Trophoblast cell (in vitro differentiated cells and primary cell): ENCODE measurements at places on chromosomes 11 and 22.

DNA sequence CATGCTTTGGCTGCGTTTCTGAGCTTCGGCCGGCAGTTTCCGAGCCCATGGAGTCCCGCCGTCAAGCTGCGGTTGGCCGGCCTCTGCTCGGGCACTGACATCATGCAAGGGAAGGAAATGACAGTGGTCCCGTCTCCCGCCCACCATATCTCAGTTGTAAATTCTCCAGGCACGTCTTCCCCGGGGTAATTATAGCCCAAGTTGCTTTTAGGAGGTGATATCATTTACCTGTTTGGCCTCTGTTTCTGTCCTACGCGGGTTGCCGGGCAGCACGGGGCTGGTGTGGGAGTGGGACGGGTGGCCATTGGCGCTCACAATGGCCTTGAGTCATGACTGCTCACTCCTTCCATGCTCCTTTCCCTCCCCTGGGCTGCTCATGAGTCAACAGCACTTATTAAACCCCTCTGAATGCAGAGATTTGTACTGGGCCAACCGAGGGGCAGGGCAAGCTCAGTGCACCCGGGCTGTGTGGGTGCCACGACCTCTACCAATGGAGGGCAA, 4.2 kb upstream of the ANO1 start:
- DNase-seq: no peak

- DNase-seq: no peak
These were observed 52.0 kb downstream of the CADM1 start for GRCh38 chr11:115452241-115452640.

GRCh38 chr11:16987205-16987568, 27.0 kb downstream of the PLEKHA7 start:
- peak; percentile 45 for DNase-seq

GRCh38 chr11:32821917-32822560, 7.7 kb upstream of the PRRG4 start:
- no peak for DNase-seq

- no peak for DNase-seq
These were observed 4.5 kb upstream of the CYB5R2 start for GRCh38 chr11:7677796-7678201.

- DNase-seq: peak; percentile 32
These were observed 18.1 kb downstream of the POLA2 start for GRCh38 chr11:65279741-65280440.

GRCh38 chr11:74683279-74683871, 47.9 kb downstream of the CHRDL2 start:
- DNase-seq: no peak

GRCh38 chr11:122593473-122594420, 61.8 kb upstream of the UBASH3B start:
- no peak for DNase-seq

GRCh38 chr11:77999446-78000030, 5.1 kb upstream of the INTS4 start:
- no peak for DNase-seq

GRCh38 chr22:41030891-41031290, 61.5 kb upstream of the EP300 start:
- DNase-seq: no peak

- no peak for DNase-seq
These were observed 19.2 kb downstream of the SELENOO start for GRCh38 chr22:50219800-50220602.

DNA sequence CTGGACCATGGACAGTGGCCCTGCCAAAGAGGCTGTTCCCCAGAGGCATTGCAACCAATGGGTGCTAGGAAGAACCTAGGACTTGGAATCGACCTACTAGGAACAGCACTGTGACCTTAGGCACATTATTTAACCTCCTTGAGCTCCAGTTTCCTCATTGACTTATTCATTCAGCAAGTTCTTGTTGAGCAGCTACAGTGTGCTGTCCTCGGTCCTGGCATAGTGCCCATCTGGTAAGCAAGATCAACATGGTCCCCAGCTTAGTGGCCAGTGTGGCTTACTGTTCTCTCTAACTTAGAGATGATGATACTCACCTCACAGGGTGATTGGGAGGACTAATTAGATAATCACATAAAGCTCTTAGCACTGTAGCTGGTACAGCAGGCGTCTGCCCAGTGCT, 8.2 kb downstream of the ABCG4 start:
- DNase-seq: no peak

GRCh38 chr11:111000400-111001080, 245.0 kb upstream of the POU2AF2 start:
- DNase-seq: no peak

GRCh38 chr11:120883404-120884080, 140.4 kb upstream of the TBCEL start:
- DNase-seq: no peak

DNA sequence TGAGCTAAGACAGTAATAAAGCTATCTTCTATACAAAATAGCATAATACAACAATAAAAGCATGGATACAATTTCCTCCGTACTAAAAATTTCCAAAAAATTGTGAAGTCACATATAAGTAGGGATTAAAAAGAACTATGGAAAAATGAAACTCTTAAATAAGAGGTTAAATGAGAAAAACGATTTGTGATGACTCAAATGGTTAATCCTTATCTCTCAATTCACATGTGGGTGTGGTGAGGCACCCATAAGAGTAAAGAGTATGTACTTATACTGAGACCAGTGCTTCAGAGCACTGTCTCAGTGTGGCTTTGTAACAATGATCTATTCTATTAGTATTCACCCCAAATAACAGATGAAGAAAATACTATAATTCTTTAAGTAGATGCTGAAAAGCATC, 25.0 kb upstream of the CCDC34 start:
- DNase-seq: no peak

DNA sequence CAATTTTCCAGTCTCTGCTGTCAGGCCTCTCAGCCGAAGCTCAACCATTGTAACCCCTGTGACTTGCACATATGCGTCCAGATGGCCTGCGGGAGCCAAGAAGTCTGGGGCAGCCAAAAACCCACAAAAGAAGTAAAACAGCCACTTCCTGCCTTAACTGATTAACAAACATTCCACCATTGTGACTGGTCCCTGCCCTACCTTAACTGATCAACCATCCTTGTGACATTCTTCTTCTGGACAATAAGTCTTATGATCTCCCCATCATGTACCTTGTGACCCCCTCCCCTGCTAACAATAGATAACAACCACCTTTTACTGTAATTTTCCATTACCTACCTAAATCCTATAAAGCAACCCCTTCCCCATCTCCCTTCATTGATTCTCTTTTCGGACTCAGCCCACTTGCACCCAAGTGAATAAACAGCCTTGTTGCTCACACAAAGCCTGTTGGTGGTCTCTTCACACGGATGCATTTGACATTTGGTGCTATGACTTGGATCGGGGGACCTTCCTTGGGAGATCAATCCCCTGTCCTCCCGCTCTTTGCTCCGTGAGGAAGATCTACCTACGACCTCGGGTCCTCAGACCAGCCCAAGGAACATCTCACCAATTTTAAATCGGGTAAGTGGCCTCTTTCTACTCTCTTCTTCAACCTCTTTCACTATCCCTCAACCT, 1.3 kb upstream of the NDUFC2 start:
- DNase-seq: no peak

DNA sequence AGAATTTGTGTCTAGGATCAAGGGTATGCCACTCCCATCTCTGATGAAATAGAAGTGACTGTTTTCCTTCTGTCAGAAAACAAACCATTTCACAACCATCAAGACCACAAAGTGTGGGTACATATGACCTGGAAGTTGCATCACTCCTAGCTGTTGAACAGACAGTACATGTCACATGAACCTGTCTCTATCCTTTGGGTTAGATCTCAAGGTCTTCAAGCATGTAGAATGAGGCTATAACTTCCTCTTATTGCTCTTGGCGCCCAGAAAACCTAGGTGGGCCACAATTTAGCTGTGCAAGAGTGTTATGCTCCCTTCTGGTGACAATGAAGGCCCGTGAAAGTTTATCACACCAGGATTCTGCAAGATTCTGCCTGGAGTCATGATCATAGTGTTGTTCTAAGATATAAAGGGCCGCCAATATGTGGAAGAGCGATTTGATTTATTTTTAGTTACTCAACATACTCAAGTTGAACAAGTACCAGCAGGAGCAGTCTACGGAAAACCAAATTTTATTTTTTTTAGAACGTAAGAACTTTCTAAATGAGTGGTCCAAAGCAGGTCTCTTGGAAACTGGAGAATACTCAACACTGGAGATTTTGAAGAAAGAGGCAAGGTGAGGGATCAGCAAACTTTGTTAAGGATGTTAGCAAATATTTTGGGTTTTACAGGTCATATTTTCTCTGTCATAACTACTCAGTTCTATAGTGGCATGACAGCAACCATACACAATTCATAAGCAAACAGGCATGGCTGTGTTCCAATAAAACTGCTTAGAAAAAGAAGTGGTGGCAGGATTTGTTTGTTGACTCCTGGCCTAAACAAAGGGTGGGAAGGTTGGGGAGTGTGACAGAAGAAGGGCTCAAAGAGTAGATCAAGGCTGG, 101.8 kb downstream of the USP35 start:
- peak; percentile 28 for DNase-seq

DNA sequence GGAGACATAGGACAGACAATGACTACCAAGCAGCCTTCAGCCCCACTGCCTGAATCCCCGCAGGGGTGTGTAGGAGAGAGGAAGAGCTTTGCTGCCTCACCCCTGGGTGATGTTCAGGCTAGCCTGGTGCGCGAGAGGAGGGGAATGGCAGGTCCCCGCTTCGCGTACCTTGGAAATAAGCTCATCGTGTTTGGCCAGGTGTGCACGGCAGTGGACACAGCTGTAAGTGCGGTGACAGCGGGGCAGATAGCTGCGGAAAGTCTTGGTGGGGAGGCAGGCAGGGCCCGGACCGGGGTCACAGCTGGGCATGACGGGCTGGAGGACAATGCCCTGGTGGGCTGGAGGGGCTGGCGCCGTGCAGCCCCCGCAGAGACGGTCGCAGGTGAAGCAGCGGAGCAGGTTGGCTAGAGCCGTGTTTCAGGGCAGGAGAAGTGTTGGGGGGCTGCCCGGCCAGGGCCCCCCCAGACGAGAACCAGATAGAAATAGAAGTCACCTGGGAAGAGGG, 2.9 kb downstream of the YPEL4 start:
- no peak for DNase-seq

DNA sequence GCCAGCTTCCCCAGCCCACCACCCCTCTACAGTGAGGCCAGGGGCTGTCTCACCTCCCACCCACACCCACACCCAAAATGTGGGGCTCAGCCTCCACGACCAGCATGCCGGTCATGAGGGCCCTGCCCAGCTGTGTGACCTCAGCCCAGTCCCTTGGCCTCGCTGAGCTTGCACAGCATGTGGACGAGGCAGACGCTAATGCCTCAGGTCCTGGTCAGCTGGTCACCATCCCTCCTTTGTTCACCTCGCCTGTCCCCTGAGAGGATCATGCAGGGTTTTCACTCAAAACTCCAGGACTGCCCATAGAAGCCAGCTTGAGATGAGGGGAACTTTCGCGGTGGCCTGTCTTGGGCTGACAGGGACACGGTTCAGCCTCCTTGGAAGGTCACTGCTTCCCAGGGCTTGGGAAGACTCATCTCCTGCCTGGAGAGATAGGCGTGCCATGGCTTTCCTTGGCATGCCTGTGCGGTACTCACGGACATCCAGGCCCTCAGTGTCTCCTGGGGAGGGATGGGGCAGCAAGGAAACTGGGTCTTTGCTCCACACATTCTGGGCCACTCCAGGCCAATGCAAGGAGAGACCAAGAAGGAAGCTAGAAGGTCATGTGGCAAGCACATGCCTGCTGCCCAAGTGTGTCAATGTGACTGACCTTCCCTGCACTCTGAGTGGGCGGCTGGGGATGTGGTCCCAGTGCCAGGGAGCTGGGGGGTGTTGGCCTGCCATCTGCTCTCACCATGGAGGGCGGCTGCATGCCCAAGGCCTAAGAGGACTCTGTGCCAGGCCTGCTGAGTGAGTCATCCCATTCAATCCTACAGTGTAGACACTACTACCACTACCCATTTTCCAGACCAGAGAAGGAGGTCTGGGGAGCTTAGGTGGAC, 3.2 kb upstream of the RTN4R start:
- DNase-seq: peak; percentile 70

- DNase-seq: peak; percentile 31
These were observed 12.4 kb downstream of the ACO2 start for GRCh38 chr22:41481131-41481830.

DNA sequence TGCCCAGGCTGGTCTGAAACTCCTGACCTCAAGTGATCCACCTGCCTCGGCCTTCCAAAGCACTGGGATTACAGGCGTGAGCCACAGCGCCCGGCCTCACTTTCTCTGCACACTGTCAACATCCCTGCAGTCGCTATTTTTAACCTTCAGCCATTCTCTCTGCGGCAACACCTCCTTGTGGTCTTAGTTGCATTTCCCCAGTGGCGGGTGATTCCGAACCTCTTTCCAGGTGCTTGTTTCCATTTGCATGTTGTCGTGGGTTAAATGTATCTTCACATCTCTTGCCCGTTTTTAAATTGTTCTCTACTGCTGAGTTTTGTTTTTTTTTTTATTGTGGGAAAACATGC, 2.2 kb upstream of the SCT start:
- DNase-seq: no peak

GRCh38 chr11:95279921-95280868, 49.2 kb upstream of the SESN3 start:
- DNase-seq: peak; percentile 61

- peak; percentile 75 for DNase-seq
These were observed 87.6 kb upstream of the FSHB start for GRCh38 chr11:30143098-30143705.

DNA sequence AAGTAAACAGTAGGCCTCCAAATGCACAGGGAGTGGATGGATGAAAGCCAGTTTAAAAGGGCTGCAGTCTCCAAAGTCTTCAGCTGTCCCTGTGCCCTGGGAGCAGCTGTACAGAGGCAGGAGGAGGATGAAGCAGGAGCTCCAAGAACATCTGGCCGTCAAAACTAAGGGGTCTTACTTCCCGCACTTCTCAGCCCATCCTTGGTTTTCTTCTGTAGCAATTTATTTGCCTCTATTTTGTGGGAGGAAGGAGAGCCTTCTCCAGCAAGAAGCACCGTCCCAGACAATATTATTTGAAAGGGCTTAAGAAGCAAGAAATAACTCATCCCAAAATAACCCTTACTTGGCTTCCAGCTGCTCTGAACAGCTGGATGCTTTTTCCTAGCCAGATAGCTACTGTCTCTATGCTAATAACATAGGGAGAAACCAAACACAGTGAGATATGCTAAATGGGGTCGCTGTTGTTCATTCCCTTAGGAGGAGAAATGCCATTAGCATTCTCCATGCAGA, 133.2 kb downstream of the SPATA19 start:
- DNase-seq: no peak

GRCh38 chr22:35517769-35518530, 22.7 kb upstream of the RASD2 start:
- DNase-seq: no peak

- DNase-seq: no peak
These were observed 50.9 kb downstream of the AP2A2 start for GRCh38 chr11:976431-977160.

GRCh38 chr11:128595775-128596174, 8.4 kb upstream of the ETS1 start:
- no peak for DNase-seq

GRCh38 chr11:124900464-124900863, 2.8 kb upstream of the ROBO4 start:
- DNase-seq: peak; percentile 14

DNA sequence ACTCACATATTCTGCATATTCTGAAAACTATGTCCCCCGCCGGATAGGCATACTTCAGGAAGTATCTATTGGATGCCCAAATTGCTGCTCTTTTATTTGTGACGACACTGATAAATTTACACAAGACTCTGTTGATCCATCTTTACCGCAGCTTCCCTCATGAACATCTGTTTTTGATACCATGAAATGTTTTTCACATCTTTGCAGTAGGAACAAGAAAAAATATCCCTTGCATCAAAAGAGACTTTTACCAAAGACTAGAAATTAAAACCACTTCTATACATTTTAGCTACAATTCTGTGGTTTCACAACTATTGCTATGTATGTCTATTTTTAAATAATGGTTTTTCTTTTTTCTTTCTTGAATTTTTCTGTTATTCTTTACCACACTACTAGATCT, 15.3 kb downstream of the POU2AF2 start:
- no peak for DNase-seq
